ENCODE measurements at places on chromosomes 12 and 14.

DNA sequence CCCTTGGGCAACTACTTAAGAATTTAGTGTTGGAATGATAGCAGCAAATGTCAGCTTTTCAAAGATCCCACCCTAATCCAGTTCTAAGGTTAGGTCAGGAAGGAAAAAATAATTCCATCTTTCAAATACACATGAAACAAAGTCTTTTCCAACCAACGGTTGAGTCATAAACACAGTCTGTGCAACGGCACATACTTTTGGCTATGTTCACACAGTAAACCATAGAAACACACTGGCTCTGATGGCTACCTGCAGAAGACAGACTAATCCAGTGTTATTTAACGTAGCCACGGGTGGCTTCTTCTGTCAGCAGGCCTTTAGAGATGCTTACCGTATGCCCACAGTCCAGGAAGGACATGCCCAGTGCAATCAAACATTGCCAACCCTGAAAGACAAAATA, 35.7 kb downstream of the HIGD1C start:
- no peak for DNase-seq

DNA sequence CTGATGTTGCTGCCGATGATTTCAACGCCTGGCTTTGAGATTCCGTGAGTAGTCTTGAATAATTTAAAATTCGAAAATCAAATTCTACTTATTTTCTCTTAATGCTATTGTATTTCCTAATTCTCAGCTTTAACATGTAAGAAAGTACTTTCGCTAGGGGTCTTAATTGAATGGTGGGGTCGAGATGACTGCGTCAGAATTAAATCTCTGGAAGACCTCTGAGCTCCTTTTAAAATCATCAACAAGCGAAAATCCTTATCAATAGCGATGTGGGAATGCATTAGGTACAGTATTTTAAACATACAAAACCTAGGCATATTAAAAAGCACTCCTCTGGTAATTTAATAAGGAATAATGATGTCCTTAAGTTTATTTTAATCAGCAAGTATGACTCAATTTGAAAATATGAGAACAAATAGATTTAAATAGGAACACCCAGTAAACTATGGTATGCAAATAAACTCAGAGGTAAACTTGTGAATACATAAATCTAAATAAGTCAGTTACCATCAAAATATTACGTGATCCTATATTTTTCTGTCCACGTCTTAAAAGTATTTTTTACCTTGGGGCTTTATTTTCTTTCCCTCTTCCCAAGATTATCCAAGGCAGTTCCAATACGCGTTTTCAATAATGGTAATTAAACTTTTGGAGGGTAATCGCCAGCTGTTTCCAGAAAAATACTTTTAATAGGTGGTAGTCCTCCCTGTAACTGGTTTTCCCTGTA, 1.4 kb downstream of the FOXA1 start:
- DNase-seq: no peak

DNA sequence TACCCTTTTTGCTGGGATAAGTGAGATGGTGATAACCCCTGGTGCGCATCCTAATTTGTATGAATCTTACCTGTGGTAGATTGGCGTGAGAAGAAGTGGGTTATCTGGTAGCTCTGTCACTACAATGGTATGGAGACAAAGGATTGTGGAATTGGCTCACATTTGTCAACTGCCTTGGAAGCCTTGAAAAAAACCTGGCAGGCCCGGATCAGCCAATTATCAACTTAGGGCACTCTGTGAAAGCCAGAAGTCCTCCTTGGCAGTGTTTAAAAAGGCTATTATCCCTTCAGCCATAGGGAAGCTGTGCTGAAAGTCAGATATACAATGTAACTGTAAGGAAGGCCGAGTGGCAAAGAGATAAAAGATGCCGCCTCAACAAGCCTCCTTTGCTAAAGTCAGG, 56.5 kb downstream of the WASHC3 start:
- DNase-seq: no peak

GRCh38 chr12:98146487-98146886, 368.9 kb upstream of the TMPO start:
- no peak for DNase-seq

DNA sequence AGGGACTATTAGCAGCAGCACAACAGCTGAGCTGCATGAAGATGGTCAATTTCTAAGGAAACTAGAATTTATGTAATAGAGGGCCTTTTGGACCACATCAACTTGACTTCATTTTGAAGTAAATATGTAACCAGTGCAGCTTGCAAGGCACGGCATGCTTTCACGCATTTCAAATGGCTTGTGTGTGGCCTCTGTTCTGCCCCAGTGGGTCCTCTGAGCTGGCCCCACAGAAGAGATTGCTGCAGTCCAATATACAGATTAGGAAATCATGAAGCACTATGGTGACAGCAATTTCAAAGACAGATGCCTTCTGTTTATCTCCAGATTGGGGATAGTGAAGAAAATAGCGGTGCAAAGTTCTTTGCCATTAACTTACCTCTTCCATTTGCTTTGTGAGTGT, 101.4 kb downstream of the PDZRN4 start:
- no peak for DNase-seq

- no peak for DNase-seq
Observed at GRCh38 chr12:110677206-110677911, 11.6 kb downstream of the HVCN1 start.

DNA sequence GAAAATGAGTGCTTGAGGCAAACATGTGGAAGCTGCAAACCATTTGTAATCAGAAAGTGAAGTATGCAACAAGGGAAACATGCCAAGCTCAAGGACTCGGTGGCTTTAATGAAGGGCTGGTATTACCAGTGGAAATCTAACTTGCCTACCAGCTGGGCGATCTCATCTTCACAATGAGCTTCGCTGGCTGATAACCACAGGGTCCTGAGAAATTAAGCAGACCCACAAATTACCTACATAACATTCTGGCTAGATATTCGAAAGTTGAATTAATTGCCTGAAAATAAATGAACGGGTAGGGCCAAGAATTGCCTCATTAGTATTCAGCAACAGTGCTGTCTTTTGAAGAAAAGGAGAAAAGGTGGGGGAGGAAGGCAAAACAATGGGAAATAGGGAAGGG, 439.4 kb downstream of the PDZRN4 start:
- no peak for DNase-seq

DNA sequence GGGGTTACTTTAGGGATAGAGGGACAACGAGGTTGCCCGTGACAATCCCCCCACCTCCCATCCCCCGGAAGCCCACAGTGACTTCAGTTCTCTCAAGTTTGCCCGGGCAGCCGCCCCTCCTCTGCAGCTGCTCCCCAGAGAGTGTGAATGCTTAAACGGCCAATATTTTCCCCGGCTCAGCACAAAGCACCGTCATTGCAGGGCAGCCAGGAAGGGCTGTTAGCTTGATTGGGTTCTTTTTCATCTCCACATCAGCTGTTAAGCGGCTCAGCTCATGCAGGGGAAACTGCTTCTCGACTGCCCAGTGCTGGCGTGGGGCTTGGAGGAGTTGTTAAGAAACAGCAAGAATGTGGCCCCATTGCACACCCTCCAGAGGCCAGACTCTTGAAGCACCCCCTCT, 120.5 kb upstream of the NCOR2 start:
- DNase-seq: no peak

- DNase-seq: peak; percentile 15
Observed at GRCh38 chr12:129550353-129550752, 353.5 kb downstream of the TMEM132D start.

GRCh38 chr12:112907415-112908157, 824 bp downstream of the OAS1 start:
- no peak for DNase-seq

GRCh38 chr12:12786706-12787601, 1.5 kb downstream of the APOLD1 start:
- peak; percentile 16 for DNase-seq

DNA sequence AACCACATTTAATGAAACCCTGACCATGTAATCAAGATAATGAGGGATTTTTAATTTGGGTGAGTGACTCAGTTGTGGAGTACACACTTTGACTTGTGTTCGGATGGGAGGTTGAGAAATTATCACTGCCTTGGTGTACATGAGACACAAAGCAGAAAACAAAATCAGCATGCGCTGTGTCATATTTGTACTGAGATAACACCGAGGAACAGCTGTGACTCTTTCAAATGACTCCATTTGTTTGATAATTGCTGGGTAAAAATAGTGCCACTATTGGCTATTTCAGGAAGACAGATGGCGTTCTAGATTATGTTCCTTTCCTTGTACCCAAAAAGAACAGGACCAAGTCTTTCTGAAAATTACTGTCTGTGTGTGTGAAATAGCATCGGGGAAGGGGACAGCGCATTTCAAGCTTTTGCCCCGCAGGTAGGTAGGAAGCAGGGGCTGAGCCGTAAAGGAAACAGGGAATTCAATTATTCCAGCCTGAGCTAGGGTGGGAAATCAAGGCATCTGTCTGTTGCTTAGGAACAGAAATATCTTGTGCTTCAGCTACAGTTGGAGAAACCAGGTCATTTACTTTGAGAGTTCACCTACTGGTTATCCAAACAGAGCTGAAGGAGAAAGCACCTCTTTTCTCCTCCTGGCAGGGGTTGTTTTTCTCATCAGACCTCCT, 114.3 kb downstream of the SNAPC1 start:
- peak; percentile 79 for DNase-seq

DNA sequence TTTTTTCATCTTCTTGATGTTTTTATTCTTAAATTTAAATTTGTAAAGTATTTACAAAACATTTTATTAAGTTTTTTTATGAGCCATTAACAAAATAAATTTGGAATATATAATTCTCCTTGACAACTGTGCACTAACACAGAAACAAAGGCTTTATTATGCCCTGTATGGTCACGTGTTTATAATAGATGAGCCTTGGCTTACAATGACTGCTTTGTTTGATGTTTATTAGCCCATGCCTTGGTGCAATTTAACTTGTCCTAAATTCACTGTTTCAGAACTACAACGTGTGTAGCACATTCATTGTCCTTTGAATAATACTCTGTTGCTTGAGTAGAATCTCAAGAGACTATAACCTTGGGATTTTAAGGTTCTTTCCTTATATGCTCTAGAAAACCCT, 59.8 kb downstream of the CNTN1 start:
- DNase-seq: no peak

- no peak for DNase-seq
Observed at GRCh38 chr12:53207042-53207441, at the start of gene ITGB7. TSS of gene ITGB7 (minus strand) at chr12:53207251. CDS start at chr12:53200443, 6,808 bp downstream.

GRCh38 chr12:31895449-31896150, 63.6 kb upstream of the RESF1 start:
- DNase-seq: no peak

DNA sequence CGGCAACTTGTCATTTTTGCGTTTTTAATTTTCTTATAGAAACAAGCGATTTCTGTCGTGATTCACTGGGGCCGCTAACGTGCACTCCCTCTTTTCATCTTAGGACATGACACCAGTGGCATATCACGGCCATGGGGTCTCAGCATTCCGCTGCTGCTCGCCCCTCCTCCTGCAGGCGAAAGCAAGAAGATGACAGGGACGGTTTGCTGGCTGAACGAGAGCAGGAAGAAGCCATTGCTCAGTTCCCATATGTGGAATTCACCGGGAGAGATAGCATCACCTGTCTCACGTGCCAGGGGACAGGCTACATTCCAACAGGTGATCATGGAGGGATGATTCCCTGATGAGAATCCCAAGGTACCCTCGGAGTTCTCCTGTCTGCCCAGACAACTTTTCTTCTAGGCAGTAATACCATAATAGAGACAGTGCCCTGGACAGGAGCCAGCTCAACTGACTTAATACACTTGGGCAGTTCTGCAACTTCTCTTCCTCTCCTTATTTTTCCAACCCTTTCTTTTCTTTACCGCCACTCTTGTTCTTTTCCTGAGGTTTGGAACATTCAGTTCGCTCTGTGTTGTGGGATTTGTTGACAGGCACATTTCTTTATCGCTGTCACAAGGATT, 821 bp downstream of the TMEM106C start:
- DNase-seq: no peak

DNA sequence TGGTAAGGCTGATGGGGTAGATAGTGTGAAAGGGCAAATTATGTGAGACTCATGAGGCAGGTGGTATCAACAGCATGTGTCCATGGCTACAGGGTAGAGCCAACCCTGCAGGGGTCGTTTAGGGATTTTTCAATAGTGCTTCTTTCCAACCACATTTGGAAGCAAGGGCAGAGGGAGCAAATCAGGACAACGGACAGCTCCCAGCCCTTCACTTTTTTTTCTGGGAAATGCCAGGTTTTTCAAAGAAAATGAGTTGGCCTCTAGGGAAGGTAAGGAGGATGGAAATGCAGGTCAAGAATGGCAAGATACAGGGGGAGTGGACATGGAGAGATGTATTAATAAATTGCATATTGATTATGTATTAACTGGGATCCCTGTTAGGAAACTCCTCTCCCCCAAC, 4.9 kb upstream of the CMA1 start:
- no peak for DNase-seq

DNA sequence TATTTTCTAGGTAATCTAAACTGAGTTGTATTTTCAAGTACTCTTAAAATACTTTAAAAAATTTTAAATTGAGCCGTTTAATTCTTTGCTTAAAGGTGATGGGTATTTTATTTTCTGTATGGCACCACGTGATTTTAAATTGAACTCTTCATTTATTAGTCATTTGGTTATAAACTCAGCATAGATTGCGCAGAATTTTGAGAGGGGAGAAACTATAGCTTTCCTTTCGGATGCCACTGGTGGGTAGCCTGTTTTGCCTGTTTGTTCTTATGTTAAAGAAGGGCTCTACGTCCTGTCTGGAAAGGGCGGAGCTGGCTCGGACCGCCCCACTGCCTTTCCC, 411 bp upstream of the STYX start:
- no peak for DNase-seq

DNA sequence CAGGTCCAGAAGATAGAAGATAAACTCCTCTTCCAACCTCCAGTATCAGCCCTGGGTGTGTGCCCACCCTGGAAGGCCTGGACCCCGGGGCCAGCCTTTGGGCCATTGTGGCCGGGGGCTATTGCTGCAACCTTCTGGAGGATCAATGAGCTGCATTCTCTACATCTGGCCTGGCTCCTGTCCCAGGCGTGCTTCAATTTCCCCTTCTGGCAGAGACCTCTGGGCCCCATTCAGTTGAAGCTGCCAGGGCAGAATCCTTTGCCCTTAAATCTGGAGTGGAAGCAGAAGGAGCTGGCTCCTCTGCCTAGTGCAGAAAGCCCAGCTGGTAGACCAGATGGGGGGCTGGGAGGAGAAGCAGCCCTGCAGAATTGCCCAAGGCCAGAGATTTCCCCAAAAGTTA, 10.0 kb downstream of the NYNRIN start:
- no peak for DNase-seq

- DNase-seq: no peak
Observed at GRCh38 chr14:68679746-68680467, 113.0 kb downstream of the ZFP36L1 start.

DNA sequence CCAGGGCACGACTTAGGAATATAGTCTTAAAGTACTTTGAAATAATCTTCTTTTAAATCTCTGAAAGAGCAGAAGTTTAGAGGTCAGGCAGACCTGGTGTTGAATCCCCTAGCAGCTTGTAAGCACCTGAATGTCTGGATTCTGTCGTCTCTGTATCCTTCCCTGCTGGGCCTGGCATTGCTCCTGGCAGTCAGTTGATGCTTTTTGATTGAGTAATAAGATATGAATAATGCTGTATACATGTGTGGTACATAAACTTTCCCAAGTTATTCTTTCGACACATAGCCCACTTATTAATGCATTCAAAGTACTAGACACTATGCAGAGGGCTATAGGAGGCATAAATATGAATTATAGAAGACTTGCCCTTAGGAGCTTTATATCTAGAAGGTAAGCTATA, 31.4 kb downstream of the EVL start:
- DNase-seq: no peak

- DNase-seq: no peak
Observed at GRCh38 chr12:9625019-9625418, 17.3 kb upstream of the KLRB1 start.

- no peak for DNase-seq
Observed at GRCh38 chr14:64634558-64634957, 69.7 kb upstream of the PLEKHG3 start.
